CD8-positive, alpha-beta memory T cell (primary cell): ENCODE measurements at places on chromosomes 4 and X. TPM values are rescaled to one million over a fixed set of nuclear protein-coding genes. Genes with fewer than 3 reads are reported as not detected.

The TMEM144 gene
- not detected for polyA plus RNA-seq

The WDR44 gene
- polyA plus RNA-seq = 9.3 TPM

The PPARGC1A gene
- not detected for polyA plus RNA-seq

The ERAS gene
- not detected for polyA plus RNA-seq

The FOXP3 gene
- 1.6 TPM for polyA plus RNA-seq

The PPA2 gene
- polyA plus RNA-seq = 140 TPM

The CFAP97 gene
- polyA plus RNA-seq = 107 TPM

The F8 gene
- polyA plus RNA-seq = 15.2 TPM

The F8A2 gene
- polyA plus RNA-seq = not detected

The CACNA1F gene
- not detected for polyA plus RNA-seq

The CXorf38 gene
- polyA plus RNA-seq = 38.0 TPM

The RADX gene
- 2.4 TPM for polyA plus RNA-seq

The CXCL11 gene
- not detected for polyA plus RNA-seq

The PLA2G12A gene
- 44.5 TPM for polyA plus RNA-seq

The SSX3 gene
- not detected for polyA plus RNA-seq

The GAGE12G gene
- polyA plus RNA-seq = not detected

The PAGE4 gene
- not detected for polyA plus RNA-seq

The GYPB gene
- not detected for polyA plus RNA-seq
